ENCODE measurements at places on chromosomes 2 and 18.
A peak's percentile ranks its signal among the peaks of the same experiment; 100 is the strongest.

- DNase-seq, result peak; percentile 46
Observed at GRCh38 chr18:51030537-51031258, 685 bp downstream of the SMAD4 start.

DNA sequence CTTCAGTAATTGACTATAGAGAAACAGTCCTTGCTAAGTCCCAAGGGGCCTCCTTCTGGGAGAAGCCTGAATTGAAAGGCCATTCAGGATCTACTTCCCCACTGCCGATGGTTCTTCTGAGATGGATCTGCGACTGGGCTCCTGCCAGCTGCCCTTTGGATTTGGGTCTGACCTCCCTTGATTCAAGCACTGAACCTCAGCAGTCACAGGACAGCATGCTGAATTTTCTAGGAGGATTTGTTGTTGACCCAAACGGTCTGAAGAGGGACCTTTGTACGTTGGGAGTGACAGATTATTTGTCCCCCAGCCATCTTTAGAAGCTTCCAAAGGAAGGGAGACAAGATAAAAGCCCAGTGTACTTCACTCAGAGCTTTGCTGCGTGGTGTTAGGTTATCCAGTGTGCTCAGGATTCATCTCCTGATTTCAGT lies 67.1 kb downstream of the NXPH2 start:
- DNase-seq, result no peak

DNA sequence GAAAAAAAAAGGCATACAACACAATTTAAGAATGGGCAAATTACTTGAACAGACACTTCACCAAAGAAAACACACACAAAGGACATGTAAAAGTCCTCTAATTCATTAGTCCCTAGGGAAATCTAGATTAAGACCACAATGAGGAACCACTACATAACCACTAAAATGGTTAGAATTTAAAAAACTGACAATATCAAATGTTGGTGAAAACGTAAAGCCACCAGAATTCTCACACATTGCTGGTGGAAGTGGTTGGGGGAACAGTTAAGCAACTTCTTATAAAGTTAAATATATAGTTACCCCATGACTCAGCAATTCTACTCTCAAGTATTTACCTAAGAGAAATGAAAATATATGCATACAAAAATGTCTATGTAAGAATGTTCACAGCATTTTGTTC lies 11.8 kb downstream of the RTN4 start:
- no peak for DNase-seq

DNA sequence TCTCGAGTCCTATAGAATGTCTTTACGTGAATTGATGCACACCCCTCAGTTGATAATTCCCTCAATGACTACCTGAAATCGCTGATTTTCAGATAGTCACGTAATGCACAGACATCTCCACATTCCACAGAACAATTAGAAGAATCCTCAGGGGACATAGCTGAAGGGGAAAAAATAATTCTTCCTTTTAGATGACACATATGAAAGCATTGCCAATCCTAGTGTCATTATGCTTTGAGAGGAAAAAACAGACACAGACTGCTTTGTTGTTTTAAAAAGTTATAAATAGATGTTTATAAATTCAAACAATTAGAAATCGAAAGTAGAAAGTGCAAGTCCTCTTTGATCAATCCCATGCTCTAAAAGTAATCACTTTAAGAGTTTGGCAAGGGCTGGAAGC lies 100.6 kb upstream of the FN1 start:
- DNase-seq, result no peak

- no peak for DNase-seq
Observed at GRCh38 chr2:263022-263738, 652 bp downstream of the SH3YL1 start.

GRCh38 chr18:69957747-69958146 lies 10.1 kb upstream of the CD226 start:
- DNase-seq, result no peak

Measured in stimulated activated CD4-positive, alpha-beta T cell treated with anti-CD3 and anti-CD28 coated beads, Interleukin-4, amount 100 ng/mL, for 48 hours (primary cell).